ENCODE measurements at places on chromosomes 1 and 21.

GRCh38 chr1:66270119-66270812 lies 263.7 kb upstream of the SGIP1 start:
- no peak for DNase-seq

GRCh38 chr1:64315402-64315801 lies 112.0 kb downstream of the UBE2U start:
- no peak for DNase-seq

GRCh38 chr1:198656500-198656932 lies 17.7 kb downstream of the PTPRC start:
- no peak for DNase-seq

GRCh38 chr1:98119796-98120195 lies 199.0 kb upstream of the DPYD start:
- no peak for DNase-seq

- no peak for DNase-seq
These were observed 65.2 kb downstream of the SIK1 start for GRCh38 chr21:43361493-43362296.

- DNase-seq = no peak
These were observed 9.8 kb downstream of the ADAMTSL4 start for GRCh38 chr1:150558761-150559655.

DNA sequence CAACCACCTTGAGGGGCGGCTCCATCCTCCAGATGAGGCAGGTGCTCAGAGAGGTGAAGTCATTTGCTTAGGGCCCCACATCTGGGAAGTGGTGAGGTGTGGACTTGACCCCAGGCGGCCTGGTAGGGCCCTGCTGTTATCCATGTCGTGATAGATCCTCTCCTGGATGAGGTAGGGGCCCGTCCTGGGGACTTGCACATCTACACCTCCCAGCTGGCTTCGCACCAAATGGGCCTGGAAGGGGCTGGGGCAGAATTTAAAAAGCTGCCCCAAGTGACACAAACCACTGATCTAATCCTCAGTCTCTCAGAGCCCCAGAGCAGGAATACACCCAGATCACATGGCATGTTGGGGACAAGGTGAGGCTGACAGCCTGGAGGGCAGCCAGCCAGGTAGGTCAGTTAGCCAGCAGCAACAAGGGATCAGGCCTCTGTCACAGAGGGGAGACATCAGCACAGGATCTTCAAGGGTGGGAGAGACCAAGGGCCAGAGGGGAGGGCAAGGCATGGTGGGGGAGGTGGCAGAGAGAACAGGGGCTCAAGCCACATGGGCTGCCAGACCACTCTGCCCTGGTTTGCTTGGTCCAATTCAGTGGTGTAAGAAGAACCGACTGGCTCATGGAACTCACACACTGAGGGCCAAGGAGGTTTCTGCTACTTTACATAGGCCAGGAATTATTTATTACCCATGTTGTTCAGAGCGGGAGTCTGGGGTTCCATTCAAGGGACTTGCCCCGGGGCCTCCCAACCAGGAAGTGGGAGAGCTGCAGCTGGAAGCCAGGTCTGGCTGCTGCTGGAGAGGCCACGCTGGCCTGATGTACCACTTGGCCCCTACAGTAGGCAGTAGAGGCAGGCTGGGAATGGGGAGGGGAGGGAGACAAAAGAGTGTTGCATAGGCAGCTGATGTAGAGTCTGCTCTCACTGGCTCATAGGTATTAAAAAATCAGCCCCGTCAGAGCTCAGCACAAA lies 12.1 kb downstream of the LRP8 start:
- no peak for DNase-seq

- no peak for DNase-seq
These were observed 42.7 kb downstream of the HUNK start for GRCh38 chr21:31915566-31915965.

- DNase-seq = no peak
These were observed 5.0 kb upstream of the IGFN1 start for GRCh38 chr1:201185527-201186128.

- no peak for DNase-seq
These were observed 3.1 kb upstream of the ARHGEF2 start for GRCh38 chr1:155981266-155982088.

DNA sequence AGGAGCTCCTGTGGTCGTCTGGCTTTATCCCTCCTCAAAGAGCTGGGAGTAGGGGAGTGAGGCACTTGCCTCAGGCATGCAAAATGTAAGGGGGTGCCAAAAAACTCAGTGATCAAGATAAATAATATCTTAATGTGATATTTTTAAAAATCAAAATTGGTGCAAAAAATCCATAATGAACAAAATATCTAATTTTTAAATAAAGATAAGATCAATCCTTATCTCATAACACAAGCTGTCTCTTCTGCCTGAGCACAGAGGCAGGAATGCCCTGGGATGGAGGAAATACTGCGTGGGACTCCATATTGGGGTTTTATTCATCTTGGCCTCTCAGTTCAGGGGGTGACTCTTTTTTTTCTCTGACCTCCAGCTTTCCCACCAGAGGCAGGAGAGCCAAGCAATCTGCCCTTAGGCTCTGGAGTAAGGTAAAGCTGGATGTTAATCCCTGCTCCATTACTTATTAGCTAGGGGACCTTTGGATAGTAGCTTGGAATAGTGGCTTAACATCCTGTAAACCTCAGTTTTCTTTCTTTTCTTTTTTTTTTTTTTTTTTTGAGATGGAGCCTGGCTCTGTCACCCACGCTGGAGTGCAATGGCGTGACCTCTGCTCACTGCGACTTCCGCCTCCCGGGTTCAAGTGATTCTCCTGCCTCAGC lies 77.3 kb upstream of the NFASC start:
- DNase-seq = no peak

DNA sequence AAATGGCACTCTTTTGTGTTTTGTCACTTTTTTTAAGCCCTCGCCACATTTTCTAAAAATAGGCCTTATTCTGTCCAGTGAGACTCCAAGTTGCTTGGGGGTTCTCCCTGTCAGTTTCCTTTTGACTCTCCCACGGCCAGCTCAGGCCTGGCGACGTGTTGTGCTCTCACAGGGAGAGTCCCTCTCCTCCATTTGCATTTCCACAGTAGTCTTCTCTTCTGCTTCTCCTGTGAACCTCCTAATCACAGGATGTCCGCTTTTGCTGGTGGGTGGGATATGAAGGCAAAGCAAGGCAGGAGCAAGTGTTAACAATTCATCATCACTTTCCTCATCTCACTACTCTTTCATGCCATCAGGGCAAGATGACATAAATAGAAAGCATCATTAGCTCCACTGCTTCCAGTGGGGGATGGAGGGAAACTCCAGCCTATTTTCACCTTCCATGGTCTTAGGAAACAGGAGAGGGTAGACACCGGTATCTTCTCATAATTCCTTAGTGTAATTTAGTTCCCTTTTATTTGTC lies 99.8 kb downstream of the INTS7 start:
- no peak for DNase-seq

GRCh38 chr1:178483251-178483957 lies 13.4 kb downstream of the CLEC20A start:
- no peak for DNase-seq
